Right lobe of liver (tissue), 6 donors: ENCODE measurements at places on chromosomes 6 and 20. TPM values are rescaled to one million over a fixed set of nuclear protein-coding genes. Genes with fewer than 3 reads are reported as not detected.

The GPANK1 gene
- 10.0 TPM for total RNA-seq

The UBE2C gene
- total RNA-seq, result 5.7 TPM

The EYS gene
- total RNA-seq, result 2.3 TPM

The EYA4 gene
- 0.37 TPM for total RNA-seq

The PLCB4 gene
- 0.12 TPM for total RNA-seq

The HLA-G gene
- total RNA-seq, result not detected

The SCUBE3 gene
- total RNA-seq, result not detected

The CST4 gene
- total RNA-seq, result not detected

The PSORS1C2 gene
- total RNA-seq, result not detected

The SNRPB gene
- total RNA-seq, result 25.9 TPM

The ANGPT4 gene
- 0.04 TPM for total RNA-seq

The ANKRD6 gene
- total RNA-seq, result 8.6 TPM

The GPX5 gene
- total RNA-seq, result not detected

The STMND1 gene
- not detected for total RNA-seq

The SPATS1 gene
- total RNA-seq, result not detected

The OPN5 gene
- not detected for total RNA-seq

The ADGB gene
- not detected for total RNA-seq

The IL17A gene
- total RNA-seq, result not detected

The PDCD2 gene
- 22.6 TPM for total RNA-seq

The AIF1 gene
- 11.6 TPM for total RNA-seq

The WFDC5 gene
- total RNA-seq, result not detected

The CD109 gene
- total RNA-seq, result 8.0 TPM

The DEF6 gene
- total RNA-seq, result 1.1 TPM

The SPATA2 gene
- total RNA-seq, result 3.6 TPM

The FOXF2 gene
- total RNA-seq, result 0.11 TPM

The PDE10A gene
- total RNA-seq, result 0.61 TPM

The MOG gene
- not detected for total RNA-seq

The FAM210B gene
- 31.6 TPM for total RNA-seq

The KHDC1 gene
- not detected for total RNA-seq

The KDM1B gene
- total RNA-seq, result 10.7 TPM

The KPNA5 gene
- total RNA-seq, result 1.2 TPM

The TAP1 gene
- 24.9 TPM for total RNA-seq

The CDH4 gene
- total RNA-seq, result not detected

The PTK6 gene
- total RNA-seq, result 0.78 TPM

The ITPR3 gene
- total RNA-seq, result 1.00 TPM
